AG08396 (cell line): ENCODE measurements at places on chromosomes 5 and 9.

GRCh38 chr9:124004593-124004992 is 7.0 kb upstream of the LHX2 start:
- DNase-seq = no peak

DNA sequence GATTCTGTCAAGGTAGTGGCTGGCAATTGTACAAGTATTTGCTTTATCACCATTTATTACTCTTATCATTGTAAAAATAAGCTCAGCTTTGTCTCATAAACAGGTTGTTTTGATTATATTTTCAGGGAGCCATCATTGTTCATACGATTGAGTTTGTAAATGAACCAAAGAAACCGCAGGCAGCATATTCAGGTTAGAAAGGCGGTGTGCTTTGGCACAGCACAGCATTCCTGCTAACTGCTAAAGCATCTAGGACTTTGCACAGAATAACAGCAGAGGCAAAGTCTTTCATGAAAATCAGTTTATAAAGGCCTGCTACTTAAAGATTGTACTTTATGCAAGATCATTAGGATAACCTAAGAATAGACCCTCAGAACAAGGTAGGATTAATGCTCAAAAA is 281.5 kb upstream of the SLC24A2 start:
- DNase-seq = no peak

DNA sequence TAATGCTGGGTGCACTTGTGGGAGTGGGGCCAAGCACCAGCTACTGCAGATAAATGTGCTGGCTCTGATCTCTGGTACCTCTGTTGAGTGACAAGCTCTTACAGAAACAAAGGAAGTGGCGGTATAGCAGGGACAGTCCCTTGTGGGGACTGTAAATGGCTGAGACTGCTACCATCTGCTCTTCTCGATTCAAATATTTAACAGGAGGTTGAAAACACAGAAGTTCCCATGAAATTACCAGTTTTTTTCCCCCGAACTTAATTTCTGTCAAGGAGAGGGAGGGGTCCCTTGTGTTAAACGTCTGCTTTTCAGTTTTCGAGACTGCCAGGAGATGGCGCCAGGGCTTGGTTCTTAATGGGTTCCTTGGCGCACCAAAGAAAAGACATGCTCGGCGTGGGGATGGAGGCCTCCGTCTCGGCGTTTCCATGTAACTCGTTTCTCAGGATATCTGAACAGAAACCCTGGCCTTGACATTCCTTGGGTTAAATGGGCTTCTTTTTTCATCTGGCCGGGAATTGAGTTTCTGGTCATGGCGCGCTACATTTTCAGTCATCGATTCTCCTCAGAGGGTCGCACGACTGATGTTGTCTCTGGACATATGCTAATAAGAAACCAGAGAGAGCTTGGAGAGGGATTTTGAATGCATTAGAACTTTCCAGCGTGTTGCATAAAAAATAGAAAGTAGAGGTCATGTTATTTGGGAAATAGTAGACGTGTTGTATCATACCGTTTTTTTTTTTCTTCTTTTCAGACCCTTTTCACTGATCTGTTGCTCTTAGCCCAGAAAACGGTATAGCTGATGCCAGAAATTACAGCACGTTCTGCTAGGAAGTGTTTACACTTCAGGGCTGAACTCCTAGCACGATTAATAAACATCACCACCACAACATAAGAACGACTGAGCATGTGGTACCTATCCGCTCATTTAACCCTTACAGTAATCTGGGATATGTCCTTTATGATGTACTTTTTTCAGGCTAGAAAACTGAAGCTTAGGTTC is 64.0 kb downstream of the CARTPT start:
- peak; percentile 81 for DNase-seq

- no peak for DNase-seq
Measured at GRCh38 chr9:92720807-92721535, 43.7 kb downstream of the BICD2 start.

DNA sequence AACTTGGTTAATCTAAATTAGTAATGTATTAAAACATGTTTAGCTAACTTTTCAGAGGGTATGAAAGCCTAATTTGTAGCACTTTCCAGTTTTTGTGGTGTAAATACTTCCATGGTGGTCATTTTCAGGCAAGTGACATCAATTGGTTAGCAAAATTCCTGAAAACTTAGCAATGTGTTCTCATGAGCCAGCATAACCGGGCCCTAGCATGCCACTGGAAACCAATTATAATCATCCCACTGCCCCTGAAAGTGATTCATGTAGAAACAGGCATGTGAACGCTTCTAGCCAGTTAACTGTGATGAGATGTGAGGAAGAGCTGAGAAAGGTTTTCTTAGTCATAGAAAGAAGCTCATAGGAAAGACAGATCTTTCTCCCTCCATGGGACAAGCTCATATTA is 417.2 kb downstream of the TLR4 start:
- DNase-seq = no peak

DNA sequence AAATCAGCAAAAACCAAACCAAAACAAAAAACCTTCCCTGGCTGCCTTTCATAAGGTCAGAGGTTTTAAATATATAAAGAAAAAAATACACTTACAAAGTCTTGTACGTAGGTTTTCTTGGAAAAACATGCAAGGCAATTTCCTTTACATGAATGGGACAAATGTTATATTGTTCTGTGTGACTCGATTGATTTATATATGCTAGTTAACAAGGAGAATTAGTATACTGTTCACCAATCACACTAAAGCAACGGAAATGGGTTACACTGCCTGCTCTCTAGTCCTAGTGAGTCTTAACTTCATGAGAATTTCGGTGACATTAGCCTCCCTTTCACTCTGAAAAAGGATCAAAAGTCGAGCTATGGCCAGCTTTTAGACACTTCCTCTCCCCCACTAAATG is 5.5 kb downstream of the GDF9 start:
- DNase-seq = no peak

DNA sequence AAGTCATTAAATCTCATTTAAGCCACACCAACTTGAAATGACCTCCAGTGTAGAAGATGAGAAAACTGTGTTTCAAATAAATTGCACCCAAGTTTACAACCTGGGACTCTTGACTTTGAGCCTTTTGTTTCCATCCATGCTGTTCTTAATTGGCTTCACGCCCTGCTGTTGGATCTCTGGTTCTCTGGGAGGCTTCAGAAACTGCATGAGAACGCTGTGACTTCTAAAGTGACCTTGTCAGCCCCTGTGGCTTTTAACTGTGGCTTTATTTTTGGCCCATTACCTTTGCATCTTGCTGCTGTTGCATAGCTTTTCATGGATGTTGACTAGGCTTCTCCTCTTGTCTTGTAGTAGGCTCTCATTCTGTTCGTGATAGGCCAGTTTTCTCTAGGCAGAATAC is 29.3 kb downstream of the TNFAIP8 start:
- DNase-seq = no peak

- DNase-seq = peak; percentile 49
Measured at GRCh38 chr9:106862821-106863720, at the start of gene ZNF462. Gene ZNF462 (plus strand): TSS chr9:106863166. CDS start chr9:106923384, 60,218 bp downstream.

DNA sequence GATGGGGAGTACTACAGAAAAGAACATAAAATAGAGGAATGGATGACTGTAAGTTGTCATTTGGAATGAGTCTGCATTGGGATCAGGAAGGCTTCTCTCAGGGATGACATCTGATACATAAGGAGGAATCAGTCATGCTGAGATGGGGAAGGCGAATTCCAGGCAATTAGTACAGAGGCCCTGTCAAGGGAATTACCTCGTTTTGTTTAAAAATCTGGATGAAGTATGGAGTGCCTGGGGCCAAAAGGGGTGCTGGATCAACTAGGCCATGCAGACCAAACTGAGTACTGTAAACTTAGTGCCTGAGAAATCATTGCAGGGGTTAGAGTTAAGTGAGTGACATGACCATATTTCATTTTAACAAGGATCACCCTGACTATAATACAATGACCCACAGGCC is 30.5 kb downstream of the JAKMIP2 start:
- DNase-seq = no peak

DNA sequence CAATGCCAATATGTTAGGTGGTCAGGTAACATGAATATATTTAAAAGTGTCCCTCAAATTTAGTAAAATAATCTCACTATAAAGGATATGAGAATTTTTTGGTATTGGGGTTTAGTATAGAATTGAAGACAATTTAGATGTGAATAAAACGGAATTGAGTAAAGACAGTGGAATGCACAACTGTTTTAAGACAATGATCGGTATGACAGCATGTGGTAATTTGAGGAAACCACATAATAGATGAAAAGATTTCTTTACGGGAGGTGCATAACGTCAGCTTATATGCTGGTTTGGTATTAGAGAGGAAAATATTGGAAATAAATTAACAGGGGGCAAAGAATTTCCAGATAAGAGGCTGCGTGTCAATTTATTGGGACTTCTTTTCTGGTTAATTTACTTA is 1043.2 kb downstream of the CDH18 start:
- no peak for DNase-seq

- DNase-seq = no peak
Measured at GRCh38 chr5:149256451-149256850, 15.2 kb upstream of the AFAP1L1 start.

GRCh38 chr5:97508864-97509263 is 325.8 kb upstream of the RIOK2 start:
- DNase-seq = no peak

- peak; percentile 21 for DNase-seq
Measured at GRCh38 chr5:6837519-6838110, 124.4 kb downstream of the TENT4A start.

GRCh38 chr5:171425596-171426244 is 6.3 kb downstream of the FGF18 start:
- no peak for DNase-seq

GRCh38 chr9:136820971-136821825 is 13.4 kb downstream of the RABL6 start:
- peak; percentile 83 for DNase-seq

- DNase-seq = no peak
Measured at GRCh38 chr5:50320131-50320749, 120.8 kb downstream of the EMB start.

- DNase-seq = no peak
Measured at GRCh38 chr9:122368642-122369041, 2.2 kb upstream of the PTGS1 start.

- no peak for DNase-seq
Measured at GRCh38 chr5:16626696-16627264, 10.0 kb upstream of the RETREG1 start.

- DNase-seq = peak; percentile 43
Measured at GRCh38 chr5:107869438-107870115, 198.8 kb upstream of the EFNA5 start.

GRCh38 chr5:104941030-104941645 is 1378.5 kb upstream of the NUDT12 start:
- no peak for DNase-seq

- DNase-seq = no peak
Measured at GRCh38 chr9:133700819-133701320, 37.3 kb downstream of the SARDH start.

DNA sequence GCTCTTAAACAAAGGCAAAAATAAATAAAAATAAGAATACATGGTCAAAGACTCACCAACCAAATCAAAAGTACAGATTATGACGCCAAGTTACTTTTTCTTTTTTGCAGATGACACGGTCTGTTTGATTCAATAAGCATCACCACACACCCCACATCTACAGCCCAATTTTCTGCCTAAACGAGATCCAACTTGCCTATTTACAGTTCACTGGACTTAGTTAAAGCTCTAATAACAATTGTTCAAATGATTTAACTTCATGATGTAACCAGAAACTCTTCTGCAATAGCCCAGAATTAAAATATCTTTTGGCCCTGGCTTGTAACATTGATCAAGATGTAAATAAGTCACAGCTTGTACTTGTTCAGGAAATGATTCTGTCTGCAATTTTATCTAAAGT is 590.3 kb upstream of the C9orf72 start:
- no peak for DNase-seq

DNA sequence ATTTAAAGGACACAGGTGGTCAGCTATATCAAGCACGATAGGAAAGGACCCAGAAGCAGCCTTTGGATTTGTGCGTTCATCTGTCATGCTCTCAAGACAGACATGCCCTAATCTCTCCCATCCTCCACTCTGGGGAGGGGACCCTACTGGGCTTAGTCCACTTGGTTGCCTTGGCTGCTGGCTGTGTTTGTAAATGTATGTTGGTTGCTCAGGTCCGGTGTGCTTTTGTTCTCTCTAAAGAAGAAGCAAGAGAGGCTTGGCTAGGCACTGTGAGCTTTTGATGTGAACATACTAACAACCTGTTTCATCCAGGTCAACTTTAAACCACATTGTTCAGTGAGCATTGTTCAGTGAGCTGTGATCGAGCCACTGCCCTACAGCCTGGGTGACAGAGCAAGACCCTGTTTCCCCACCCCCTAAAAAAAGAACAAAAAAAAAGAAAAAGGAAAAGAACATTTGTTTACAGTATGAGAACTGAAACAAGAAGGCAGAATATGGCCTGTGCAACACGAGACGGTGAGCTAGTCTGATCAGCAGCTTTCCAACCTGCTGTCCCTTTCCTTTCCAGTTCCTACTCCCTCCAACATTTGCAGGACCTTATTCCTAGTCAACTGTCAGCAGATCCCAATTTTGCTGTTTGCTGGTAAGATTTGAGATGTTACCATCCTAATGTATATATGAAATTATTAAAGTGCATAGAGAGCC is 228.3 kb downstream of the ARHGAP26 start:
- DNase-seq = no peak

GRCh38 chr9:99057665-99058625 is 47.0 kb upstream of the TGFBR1 start:
- DNase-seq = peak; percentile 36

GRCh38 chr5:34622098-34622400 is 34.1 kb upstream of the RAI14 start:
- DNase-seq = no peak

DNA sequence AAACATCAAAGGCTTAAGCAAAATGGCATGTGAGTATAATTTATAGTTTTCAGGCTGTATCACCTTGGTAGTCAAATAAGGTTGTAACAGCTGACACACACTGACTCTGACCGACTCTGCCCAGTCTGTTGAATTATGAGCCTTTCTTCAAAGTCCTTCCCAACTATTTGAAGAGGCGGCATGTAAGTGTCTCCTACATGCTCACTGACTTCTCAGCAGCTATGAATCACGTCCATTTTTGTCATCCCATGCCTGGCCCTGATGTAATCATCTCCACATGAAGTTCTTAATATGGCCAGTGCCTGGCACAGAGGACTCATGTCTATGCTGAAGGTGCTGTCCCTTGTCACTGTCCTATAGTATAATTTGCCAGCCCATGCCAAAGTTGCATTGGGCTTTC is 5.1 kb upstream of the PTBP3 start:
- peak; percentile 14 for DNase-seq

GRCh38 chr9:80447876-80448275 is 876.1 kb downstream of the TLE4 start:
- DNase-seq = no peak

GRCh38 chr5:159825551-159826051 is 90.7 kb upstream of the ADRA1B start:
- peak; percentile 13 for DNase-seq

DNA sequence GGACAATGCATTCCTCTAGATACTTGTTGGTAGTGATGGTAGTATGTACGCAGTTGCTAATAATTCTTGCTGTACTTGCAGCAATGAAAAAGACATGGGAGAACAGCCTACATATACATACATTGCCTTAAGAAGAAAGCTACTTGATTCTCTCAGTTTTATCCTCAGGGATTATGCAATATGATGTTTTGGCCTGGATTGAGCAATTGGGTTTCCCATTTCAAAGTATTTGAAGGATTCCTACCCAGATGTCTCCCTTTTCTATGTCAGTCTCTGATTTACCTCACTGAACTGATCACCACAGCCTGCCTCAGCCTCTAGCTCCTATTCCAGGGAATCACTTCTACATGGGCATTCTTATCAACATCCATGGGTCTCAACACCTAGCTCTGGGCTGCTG is 210.1 kb upstream of the CDH10 start:
- DNase-seq = no peak
